Neural progenitor cell (in vitro differentiated cells): ENCODE measurements at places on chromosomes 1 and 21.

DNA sequence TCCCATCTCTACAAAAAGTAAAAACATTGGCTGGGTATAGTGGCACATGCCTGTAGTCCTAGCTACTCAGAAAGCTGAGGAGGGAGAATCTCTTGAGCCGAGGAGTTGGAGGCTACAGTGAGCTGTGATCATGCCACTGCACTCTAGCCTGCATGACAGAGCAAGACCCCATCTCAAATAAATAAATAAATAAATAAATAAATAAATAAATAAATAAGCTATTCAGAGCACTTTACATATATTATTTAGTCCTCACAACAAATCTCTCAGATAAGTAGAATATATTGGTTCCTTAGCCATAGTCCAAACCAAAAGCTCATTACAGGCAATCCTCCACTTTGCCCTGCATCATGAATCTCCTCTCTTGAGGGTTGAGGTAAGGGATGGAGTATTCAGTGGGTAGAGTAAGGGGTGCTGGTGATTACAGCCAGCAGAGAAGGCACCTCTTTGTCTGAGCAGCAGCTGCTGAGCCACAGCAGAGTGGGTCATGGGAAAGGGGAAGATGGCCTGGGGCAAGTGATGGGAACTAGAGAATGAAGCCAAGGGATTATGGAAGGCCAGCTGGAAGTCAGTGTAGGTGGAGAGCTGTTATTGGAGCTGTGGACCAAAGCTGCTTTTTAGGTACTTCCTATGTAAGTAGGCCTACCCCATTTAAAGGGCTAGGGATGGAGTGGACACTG is 115.5 kb upstream of the ZNF644 start:
- no peak overlapping the region for H3K27ac ChIP-seq
- H3K4me1 ChIP-seq, result peaks cover 3% of the 10 kb centered on the region
- H3K36me3 ChIP-seq, result no peaks in the 10 kb centered on the region
- H3K27me3 ChIP-seq, result no peaks in the 10 kb centered on the region

- H3K27me3 ChIP-seq, result no peaks in the 10 kb centered on the region
- DNase-seq, result no peak
- no peak overlapping the region for H3K27ac ChIP-seq
- H3K4me3 ChIP-seq, result no peak overlapping the region
- no peaks in the 10 kb centered on the region for H3K36me3 ChIP-seq
- H3K4me1 ChIP-seq, result no peaks in the 10 kb centered on the region
Observed at GRCh38 chr21:37182222-37182621, 84.9 kb downstream of the VPS26C start.

DNA sequence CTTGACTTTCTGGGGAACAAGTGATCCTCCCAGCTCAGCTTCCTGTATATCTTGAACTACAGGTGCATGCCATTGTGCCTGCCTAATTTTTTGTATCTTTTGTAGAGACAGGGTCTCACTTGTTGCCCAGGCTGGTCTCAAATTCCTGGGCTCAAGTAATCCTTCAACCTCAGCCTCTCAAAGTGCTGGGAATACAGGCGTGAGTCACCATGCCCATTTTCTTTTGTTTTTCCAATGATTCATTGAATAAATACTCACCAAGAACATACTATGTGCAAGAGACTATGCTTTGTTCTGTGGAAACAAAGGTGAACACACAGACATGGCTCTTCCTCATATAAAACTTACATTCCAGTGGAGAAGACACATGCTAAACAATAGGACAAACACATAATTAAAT is 407.8 kb upstream of the DAB1 start:
- H3K27me3 ChIP-seq, result no peaks in the 10 kb centered on the region
- H3K27ac ChIP-seq, result no peak overlapping the region
- no peaks in the 10 kb centered on the region for H3K36me3 ChIP-seq
- DNase-seq, result no peak
- peaks cover 7% of the 10 kb centered on the region for H3K4me1 ChIP-seq

GRCh38 chr1:217150366-217150765 is 427.1 kb upstream of the ESRRG start:
- no peaks in the 10 kb centered on the region for H3K27me3 ChIP-seq
- no peak overlapping the region for H3K27ac ChIP-seq
- H3K4me3 ChIP-seq, result no peak overlapping the region
- H3K4me1 ChIP-seq, result no peaks in the 10 kb centered on the region

DNA sequence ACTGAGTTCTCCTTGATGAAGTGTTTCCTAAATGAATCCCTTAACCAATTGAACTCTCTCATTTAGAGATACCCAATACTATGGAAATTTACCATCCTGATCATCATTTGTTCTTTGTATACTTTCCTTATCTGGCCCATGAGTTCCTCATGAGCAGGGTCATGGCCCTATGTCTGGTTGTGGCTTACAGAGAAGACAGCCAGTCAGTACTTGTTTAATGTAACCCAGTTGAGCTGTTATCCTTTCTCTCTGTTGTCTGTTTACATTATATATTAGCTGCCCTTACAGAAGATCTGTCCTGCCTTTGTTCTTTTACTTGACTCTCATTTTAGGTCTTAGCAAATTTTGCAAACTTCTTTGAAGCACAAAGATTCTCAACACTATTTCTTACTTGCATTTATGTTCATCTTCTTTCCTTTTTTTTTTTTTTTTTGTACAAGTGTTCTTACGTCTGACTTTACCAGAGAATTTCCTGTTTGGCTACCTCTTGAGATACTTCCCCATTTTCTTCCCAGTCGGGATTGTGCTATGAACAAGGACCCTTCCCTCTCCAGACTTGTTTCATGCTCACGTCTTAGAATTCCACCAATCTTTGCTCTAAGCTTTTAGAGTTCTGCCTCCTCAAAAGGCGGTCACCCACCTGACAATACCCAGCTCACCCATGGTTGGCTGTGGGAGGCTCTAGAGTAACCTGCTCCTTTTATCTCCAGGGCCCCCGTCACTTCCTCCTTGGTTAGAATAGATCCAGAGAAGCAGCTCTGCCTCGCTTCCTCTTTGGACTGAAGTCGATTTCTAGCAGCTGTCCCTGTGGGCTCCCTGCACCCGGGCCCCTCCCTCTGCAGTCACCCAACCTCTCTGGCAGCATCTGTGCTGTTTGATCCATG is 53.6 kb upstream of the RUNX1 start:
- no peak overlapping the region for H3K27ac ChIP-seq
- no peaks in the 10 kb centered on the region for H3K4me1 ChIP-seq
- no peaks in the 10 kb centered on the region for H3K27me3 ChIP-seq
- no peak overlapping the region for H3K4me3 ChIP-seq

- H3K27ac ChIP-seq, result no peak overlapping the region
- no peaks in the 10 kb centered on the region for H3K27me3 ChIP-seq
- H3K4me1 ChIP-seq, result peaks cover 24% of the 10 kb centered on the region
- DNase-seq, result no peak
- H3K4me3 ChIP-seq, result no peak overlapping the region
Observed at GRCh38 chr1:7300893-7301663, 470.0 kb upstream of the VAMP3 start.

DNA sequence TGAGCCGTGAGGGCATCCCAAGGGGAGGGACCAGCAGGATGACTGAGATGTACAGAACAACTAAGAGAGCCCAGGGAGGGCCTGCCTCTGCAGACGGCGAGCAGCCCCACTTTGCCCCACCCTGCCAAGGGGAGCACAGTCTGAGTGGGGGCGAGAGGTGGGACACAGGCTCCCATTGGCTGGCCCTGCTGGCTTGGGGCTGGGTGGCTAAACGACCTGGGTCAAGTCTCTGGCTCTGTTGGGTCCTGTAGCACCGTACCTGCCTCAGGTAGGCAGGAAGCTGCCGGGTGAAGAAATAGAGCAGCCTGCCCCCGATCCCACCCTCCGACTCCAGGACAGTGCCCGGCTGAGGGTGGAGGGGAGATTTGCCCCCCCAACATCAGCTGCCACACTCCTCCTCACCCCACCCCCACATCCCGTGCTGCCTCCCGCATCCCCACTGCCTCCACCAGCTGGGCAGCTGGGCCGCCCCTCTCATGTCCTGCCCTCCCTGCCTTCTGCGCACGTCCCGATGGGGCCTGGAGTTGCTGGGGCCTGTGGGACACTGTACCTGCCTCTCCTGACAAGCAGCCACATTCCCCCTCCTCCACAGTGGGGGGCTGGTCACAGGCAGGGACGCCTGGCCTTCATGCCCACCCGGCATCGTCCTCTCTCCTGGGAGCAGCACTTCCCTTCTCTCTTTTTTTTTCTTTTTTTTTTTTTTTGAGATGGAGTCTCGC is 12.6 kb upstream of the PLEKHG5 start:
- no peak for DNase-seq
- H3K27me3 ChIP-seq, result peaks cover 3% of the 10 kb centered on the region
- H3K4me1 ChIP-seq, result peaks cover 5% of the 10 kb centered on the region
- H3K27ac ChIP-seq, result no peak overlapping the region
- H3K4me3 ChIP-seq, result no peak overlapping the region

DNA sequence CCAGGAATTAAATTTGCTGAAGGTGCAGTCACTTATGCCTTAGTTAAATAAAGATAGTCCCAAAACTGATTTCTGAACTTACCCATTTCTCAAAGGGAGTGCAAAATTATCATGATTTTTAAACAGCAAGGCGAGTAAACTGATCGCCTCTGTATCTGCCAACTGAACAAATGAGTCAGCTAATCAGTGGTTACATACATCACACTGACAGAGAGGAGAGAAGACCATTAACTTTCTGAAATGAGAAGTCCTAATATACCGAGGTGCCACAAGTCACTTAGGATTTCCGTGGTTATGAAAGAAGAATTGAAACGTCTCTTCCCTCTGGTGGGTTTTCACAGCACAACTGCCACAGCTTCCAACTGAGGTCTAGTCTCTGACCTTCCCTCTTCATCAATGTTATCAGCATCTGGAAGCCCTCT is 400.7 kb downstream of the SMYD3 start:
- no peaks in the 10 kb centered on the region for H3K36me3 ChIP-seq
- no peaks in the 10 kb centered on the region for H3K27me3 ChIP-seq
- no peak for DNase-seq
- H3K27ac ChIP-seq, result no peak overlapping the region
- no peak overlapping the region for H3K4me3 ChIP-seq

DNA sequence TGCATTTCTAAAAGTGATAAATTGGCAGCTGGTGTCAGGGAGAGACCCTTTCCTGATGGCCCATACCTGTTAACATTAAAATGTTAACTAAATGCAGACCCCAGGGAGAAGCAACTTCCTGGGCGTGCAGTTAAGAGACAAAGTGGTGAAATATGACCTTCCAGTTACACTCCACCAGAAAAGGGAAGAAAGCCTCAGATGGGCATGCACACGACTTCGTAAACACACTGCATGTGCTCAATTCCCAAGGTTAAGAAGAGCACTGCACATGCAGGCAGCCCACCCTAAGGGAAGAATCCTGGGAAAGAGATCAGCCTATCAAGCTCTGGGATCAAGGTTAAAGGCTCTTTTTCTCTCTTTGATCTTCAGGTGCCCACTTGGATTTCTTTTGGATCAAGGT is 9.7 kb upstream of the GBP6 start:
- DNase-seq, result no peak
- H3K4me1 ChIP-seq, result peaks cover 9% of the 10 kb centered on the region
- no peak overlapping the region for H3K27ac ChIP-seq
- H3K36me3 ChIP-seq, result no peaks in the 10 kb centered on the region

DNA sequence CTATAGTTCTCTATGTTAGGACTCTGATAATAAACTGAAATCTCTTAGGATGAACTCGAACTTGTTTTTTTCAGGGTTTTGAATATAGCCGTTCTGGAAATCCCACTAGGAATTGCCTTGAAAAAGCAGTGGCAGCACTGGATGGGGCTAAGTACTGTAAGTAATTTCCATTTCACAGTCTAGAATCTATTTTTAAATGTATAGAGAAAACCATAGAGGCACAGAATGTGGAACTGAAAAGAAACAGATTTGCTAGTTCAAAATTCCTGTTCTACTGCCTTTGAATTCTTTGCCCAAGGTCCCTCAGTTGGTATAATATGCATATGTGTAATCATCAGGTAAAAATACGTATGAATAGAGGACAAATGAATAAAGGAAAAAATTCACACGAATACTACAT is 4.8 kb downstream of the CTH start:
- H3K27me3 ChIP-seq, result no peaks in the 10 kb centered on the region
- no peaks in the 10 kb centered on the region for H3K36me3 ChIP-seq
- H3K4me1 ChIP-seq, result peaks cover 5% of the 10 kb centered on the region
- DNase-seq, result no peak
- no peak overlapping the region for H3K27ac ChIP-seq
- H3K4me3 ChIP-seq, result no peak overlapping the region

- no peak overlapping the region for H3K27ac ChIP-seq
- H3K4me3 ChIP-seq, result no peak overlapping the region
- DNase-seq, result no peak
Observed at GRCh38 chr1:114369930-114370329, 141.1 kb downstream of the TRIM33 start.

DNA sequence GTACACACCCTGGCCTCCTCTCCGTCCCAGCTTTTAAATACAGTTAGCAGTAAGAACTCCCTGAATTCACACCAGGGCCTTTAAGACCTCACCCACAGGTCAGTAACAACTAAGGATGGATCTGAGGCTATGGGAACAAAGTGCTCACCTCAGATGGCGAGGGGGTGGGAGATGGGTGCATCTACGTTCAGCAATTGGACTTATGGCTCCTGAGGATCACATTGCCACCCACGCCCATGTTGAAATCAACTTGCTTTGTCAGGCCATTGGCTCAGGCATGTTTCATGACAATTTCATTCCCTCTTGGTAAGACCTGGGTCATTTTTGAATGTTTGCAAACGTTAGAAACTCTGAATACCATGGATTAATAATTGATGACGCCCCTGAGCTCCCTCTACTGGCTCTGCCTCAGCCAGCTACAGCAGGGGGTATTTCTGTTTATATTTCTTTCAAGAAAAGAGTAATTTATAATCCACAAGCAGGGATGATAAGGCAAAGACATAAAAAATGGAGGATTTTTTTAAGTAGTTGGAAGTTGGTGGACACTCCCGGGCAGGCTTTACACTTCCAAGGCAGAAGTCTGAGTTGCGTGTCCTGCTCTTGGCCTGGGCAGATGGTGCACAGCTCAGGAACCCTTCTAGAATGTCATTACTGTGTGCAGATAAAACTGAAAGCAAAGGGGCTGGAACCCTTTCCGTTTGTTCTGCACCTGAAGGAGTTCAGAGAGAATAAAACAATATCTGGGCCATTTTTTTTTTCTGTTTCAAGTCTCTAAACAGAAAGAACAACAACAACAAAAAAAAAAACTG is 13.7 kb upstream of the LBR start:
- no peaks in the 10 kb centered on the region for H3K36me3 ChIP-seq
- no peak for DNase-seq
- H3K27me3 ChIP-seq, result no peaks in the 10 kb centered on the region
- H3K27ac ChIP-seq, result no peak overlapping the region
- no peak overlapping the region for H3K4me3 ChIP-seq

GRCh38 chr21:37704751-37705150 is 211.5 kb downstream of the KCNJ6 start:
- no peak overlapping the region for H3K27ac ChIP-seq
- H3K36me3 ChIP-seq, result no peaks in the 10 kb centered on the region
- H3K27me3 ChIP-seq, result no peaks in the 10 kb centered on the region
- no peak for DNase-seq
- no peaks in the 10 kb centered on the region for H3K4me1 ChIP-seq

- no peak overlapping the region for H3K27ac ChIP-seq
- no peaks in the 10 kb centered on the region for H3K4me1 ChIP-seq
- H3K36me3 ChIP-seq, result peaks cover 7% of the 10 kb centered on the region
- no peak for DNase-seq
- H3K4me3 ChIP-seq, result no peak overlapping the region
Observed at GRCh38 chr1:220159041-220159440, 65.1 kb downstream of the IARS2 start.

GRCh38 chr1:180975551-180975950 is 47.1 kb downstream of the STX6 start:
- H3K4me3 ChIP-seq, result no peak overlapping the region
- no peak for DNase-seq
- H3K27ac ChIP-seq, result no peak overlapping the region
- H3K4me1 ChIP-seq, result peaks cover 12% of the 10 kb centered on the region
